ENCODE measurements at places on chromosomes 3 and 15. TPM values are rescaled to one million over a fixed set of nuclear protein-coding genes. Genes with fewer than 3 reads are reported as not detected.

Gene GOLGA8T
- total RNA-seq = 0.66 TPM

Gene C3orf85
- total RNA-seq = not detected

Gene ESYT3
- 0.93 TPM for total RNA-seq

Gene IDH2
- total RNA-seq = 52.5 TPM

Gene FBXO40
- not detected for total RNA-seq

Gene LRRC34
- not detected for total RNA-seq

Gene C2CD4A
- total RNA-seq = 0.02 TPM

Gene STXBP5L
- not detected for total RNA-seq

Gene GHRL
- not detected for total RNA-seq

Gene LARP6
- total RNA-seq = 52.1 TPM

Gene STRIT1
- total RNA-seq = not detected

Gene SNUPN
- 31.8 TPM for total RNA-seq

Gene GOLGA6L4
- total RNA-seq = 0.28 TPM

Gene DUOXA2
- not detected for total RNA-seq

Gene ZNF280D
- total RNA-seq = 14.7 TPM

Gene THBS1
- total RNA-seq = 29.3 TPM

Gene SNTN
- total RNA-seq = not detected

Gene AMOTL2
- total RNA-seq = 45.0 TPM

Gene CHRD
- 0.12 TPM for total RNA-seq

Gene RPP25
- 27.3 TPM for total RNA-seq

Gene TNNC1
- total RNA-seq = 1.4 TPM

Gene PCBP4
- total RNA-seq = 11.7 TPM

Gene CCR2
- total RNA-seq = not detected

Gene MYEF2
- 17.3 TPM for total RNA-seq

Gene GHSR
- not detected for total RNA-seq

Gene SETD2
- total RNA-seq = 17.8 TPM

Gene CLDN1
- total RNA-seq = 28.6 TPM

Gene VPS8
- total RNA-seq = 9.6 TPM

Gene ZDHHC23
- 4.3 TPM for total RNA-seq

Gene RLBP1
- total RNA-seq = not detected

Gene MSL2
- total RNA-seq = 8.6 TPM

Gene SLC28A2
- not detected for total RNA-seq

Gene ZNF592
- total RNA-seq = 23.0 TPM

Gene CFAP100
- not detected for total RNA-seq

Gene CCR4
- total RNA-seq = 0.05 TPM

Gene KCNAB1
- not detected for total RNA-seq

Gene ATP13A5
- total RNA-seq = not detected

Gene HDGFL3
- total RNA-seq = 61.6 TPM

Gene GCNT3
- total RNA-seq = 179 TPM

Gene CHL1
- not detected for total RNA-seq

Gene OCA2
- 0.13 TPM for total RNA-seq

Gene PLSCR4
- 4.4 TPM for total RNA-seq

Gene GPR149
- not detected for total RNA-seq

Gene CP
- total RNA-seq = 6.5 TPM

Gene ITPKA
- total RNA-seq = 1.4 TPM

Gene STAB1
- not detected for total RNA-seq
